Omental fat pad (tissue), 4 donors: ENCODE measurements at places on chromosomes 7 and 10. TPM values are rescaled to one million over a fixed set of nuclear protein-coding genes. Genes with fewer than 3 reads are reported as not detected.

Gene SPOCK2
- 8.3 TPM for total RNA-seq

GRCh38 chr10:34046506-34047034, 712.1 kb upstream of the NRP1 start:
- no peak for DNase-seq

Gene LEP
- 715 TPM for total RNA-seq

GRCh38 chr10:112389271-112389822, 15.4 kb downstream of the ACSL5 start:
- DNase-seq: no peak

GRCh38 chr10:44845361-44846175, 65.6 kb upstream of the TMEM72 start:
- DNase-seq: no peak

DNA sequence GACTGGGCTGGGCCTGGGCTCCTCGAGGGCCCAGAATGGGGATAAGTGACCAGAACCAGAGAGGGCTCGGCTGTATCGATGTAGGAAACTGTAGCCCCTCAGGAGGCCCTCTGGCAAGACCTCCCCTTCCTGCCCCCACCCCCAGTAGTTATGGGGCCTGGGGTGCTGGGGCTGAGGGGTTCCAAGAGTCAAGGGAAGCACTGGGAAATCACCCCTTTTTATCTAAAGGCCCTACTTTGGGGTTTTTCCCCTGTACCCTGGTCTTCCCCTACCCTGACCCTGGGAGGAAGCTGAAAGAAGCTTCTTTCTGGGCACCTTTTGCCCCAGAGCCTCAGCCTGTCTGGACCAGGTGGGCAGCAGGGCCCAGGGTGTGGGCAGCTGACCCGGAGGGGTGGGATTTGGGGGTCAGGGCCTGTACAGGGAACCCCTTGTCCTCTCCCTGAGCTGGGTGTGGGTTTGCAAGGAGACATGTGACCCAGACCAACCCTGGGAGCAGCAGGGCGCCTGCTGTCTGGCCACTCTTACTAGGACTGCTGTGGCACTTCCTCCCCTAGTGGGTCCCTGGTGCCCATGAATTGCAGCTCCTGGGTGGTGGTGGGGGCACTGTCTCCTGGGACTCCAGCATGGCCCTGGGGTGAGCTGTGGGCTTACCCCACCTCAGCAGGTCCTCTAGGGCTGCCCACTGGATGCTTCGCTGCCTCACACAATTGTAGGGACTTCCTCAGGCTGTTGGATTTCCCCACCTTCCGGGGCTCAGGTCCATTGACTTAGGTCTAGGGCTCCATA, 1.5 kb downstream of the IRF5 start:
- no peak for DNase-seq

GRCh38 chr7:43502941-43503340, 80.0 kb upstream of the STK17A start:
- DNase-seq: no peak

Gene BMPR1A
- 26.5 TPM for total RNA-seq

- DNase-seq: no peak
These were observed 33.7 kb upstream of the PTF1A start for GRCh38 chr10:23158370-23158769.

Gene PALD1
- 5.3 TPM for total RNA-seq
